H7 (cell line): ENCODE measurements at places on chromosomes 2 and 18. TPM values are rescaled to one million over a fixed set of nuclear protein-coding genes. Genes with fewer than 3 reads are reported as not detected.

GRCh38 chr2:210157526-210157925 lies 13.7 kb downstream of the KANSL1L start:
- no peak for DNase-seq

ADGRF3 gene
- total RNA-seq: 1.2 TPM in 1 of 2 replicates, not detected in the other

RAX gene
- total RNA-seq: not detected in 2 replicates

GRCh38 chr18:34976534-34976898 lies 64.7 kb upstream of the MAPRE2 start:
- no peak for DNase-seq

- peak; percentile 56 for DNase-seq
Measured at GRCh38 chr18:76722224-76723061, 99.9 kb upstream of the ZNF236 start.

DNA sequence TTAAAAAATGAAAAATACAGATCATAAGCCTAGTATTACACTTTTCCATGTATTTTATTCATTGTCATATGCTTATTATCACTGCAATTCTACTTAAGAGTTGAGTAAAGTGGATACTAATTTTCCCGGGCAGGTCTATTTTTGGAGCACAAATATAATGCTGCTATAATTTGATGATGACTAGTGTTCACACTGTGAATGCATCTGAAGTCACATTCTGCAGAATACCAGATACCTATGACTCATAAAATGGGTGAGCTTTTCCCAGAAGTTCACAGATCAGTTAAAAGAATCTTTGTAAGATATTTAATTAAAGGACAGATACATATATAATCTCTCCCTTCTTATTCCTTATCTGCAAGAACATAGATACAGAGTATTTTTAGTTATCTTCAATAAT lies 79.8 kb upstream of the MC4R start:
- no peak for DNase-seq

- DNase-seq: no peak
Measured at GRCh38 chr2:26119521-26119920, 53.4 kb upstream of the GAREM2 start.

- DNase-seq: no peak
Measured at GRCh38 chr2:199833525-199833924, 17.5 kb downstream of the FTCDNL1 start.

GRCh38 chr18:48590678-48591077 lies 51.8 kb downstream of the CTIF start:
- no peak for DNase-seq

- no peak for DNase-seq
Measured at GRCh38 chr2:220980966-220981675, 591.0 kb downstream of the EPHA4 start.

DNA sequence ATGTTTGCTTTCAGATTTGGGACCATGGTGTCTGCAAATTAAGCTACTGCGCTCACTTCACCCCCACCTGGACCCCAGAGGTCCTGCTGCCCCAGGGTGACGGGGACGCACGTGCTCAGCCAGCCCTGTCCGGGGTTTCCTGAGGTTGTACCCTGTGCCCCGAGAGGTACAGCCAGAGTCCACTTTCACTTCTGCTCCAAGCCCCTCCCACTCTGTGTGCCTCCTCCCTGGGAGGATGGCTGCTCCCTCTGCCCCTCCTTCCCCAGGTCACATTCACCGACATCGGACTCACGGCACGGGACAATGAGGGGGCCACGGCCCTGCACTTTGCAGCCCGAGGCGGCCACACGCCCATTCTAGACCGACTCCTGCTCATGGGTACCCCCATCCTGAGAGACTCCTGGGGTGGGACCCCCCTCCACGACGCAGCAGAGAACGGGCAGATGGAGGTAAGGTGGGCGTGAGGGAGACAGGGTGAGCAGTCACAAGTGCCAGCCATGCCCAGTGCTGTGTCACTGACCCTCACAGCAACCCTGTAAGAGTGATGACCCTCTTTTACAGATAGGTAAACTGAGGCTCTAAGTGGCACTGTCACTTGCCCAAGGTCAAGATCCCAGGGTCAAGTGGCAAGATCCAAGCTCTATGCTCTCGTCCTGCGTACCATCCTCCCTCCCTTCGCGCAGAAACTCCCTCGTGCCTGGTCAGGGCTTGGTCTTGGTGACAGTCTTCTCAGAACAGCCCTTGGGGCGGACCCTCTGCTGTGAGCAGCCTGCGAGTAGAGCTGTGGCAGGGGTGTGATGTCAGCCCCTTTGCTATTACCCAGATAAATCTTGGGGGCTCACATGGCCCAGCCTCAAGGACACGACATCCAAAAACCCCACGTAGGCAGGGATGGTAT lies 7.6 kb downstream of the ESPNL start:
- peak; percentile 72 for DNase-seq

DNA sequence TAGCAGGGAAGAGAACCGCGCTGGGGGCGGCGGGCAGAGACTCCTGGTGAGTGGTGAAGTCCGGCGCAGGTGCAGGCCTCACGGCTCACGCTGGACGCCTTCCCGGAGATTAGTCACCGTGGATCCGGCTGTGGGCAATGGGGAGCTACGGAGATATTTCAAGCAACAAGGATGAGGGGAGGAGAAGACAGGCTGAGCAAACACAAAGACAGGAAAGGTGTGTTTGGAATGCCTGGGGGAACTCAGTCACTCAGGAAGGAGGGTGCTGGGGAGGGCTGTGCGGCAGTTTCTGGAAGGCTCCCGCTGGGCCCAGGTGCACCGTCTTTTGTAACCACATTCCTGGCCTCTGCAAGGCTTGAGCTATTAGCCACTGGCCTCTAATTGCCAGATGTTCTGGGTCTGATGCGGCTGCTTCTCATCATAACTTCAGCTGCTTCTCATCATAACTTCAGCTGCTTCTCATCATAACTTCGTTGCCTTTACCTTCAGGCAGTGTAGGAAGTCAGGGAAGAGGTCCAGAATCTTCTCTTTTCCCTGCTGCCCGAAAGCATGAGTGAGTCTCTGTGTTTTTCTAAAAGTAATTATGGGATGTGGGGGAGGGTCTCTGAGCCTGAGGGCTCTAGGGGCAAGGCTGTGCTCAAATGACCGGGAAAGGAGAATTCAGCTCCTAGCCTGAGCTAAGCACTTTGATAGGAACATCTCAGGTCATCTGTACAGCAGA lies 118.9 kb downstream of the PXDN start:
- peak; percentile 93 for DNase-seq

DNA sequence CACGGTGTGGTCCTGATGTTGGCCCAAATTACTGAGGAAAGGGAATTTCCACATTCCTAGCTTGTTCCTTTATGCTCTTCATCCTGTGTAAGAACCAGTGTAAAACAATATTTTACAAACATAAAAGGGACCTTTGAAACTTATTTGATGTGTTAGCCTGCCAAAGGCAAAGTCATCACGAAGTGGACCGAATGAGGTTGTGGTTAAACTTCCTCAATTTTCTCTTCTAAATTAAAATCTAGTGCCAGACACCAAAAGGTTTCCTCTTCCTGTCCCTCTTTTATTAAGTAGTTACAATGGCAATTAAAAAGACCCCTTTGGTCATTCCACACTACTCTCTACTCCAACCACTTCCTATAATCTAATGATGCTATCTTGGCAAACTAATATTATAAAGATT lies 279.8 kb downstream of the AFF3 start:
- no peak for DNase-seq

DNA sequence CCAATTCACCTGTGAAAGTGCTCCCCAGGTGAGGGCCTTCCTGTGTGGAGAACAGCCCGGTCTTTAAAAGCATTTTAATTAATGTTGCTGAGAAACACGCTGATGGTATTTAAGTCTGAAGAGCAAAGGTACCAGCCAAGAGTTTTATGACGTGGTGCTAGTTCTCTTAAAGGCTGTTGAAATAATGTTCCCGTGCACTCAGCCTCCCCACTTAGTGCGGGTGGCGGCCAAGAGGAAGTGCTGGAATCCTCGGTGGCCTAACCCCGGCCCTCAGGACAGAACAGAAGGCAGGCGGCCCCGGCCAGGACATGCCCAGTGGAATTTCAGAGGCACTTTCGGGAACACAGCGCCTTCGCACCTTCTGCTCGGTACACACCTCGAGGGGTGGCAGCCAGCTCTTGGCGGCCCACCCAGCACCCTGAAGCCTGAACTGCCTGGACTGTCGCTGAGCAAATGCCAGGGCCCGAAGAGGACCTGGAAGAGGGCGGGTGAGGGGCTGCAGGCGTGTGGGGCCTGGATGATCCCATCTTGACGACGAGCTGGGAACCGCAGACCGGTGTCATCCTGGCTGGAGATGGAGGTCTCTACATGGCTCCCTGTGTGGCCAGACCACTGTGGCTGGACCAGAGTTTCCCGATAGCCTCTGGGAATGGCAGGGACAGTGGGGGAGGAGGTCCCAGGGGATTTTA lies 142.9 kb downstream of the ASB1 start:
- peak; percentile 43 for DNase-seq

DNA sequence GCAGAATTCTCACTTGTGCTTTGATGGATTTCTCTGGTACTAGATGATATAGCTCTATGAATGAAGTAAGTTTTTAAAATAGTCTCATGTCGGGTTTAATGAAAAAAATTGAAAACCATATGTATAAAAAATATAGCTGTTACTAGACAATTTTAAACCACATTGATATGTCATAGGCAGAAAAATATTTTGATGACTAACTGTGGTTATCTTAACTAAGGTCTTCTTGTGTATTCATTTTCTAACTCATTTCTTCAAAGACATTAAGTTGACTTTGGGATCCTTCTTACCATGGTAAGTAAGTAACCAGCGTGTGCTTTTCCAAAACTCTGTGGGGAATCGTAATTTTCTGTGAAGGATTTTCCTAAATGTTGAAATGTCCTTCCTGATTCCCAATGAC lies 160.9 kb upstream of the COL3A1 start:
- no peak for DNase-seq

HAAO gene
- 5.9 and 6.5 TPM in 2 replicates for total RNA-seq

ASXL3 gene
- 0.07 and 0.63 TPM in 2 replicates for total RNA-seq

GRCh38 chr2:15759385-15759784 lies 167.7 kb downstream of the DDX1 start:
- no peak for DNase-seq

DNA sequence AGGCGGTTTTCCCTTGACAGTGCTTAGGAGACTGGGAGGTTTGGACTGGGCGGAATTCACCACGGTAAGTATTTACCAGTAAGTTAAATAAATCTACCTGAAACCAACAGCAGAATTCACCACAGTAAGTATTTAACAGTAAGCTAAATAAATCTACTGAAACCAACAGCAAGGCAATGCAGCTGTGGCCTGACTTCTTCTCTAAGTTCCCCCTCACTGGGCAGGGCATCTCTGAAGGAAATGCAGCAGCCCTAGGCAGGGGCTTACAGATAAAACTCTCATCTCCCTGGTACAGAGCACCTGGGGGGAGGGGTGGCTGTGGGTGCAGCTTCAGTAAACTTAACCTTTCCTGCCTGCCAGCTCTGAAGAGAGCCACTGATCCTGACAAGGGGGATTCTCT lies 432.5 kb upstream of the LRRTM1 start:
- no peak for DNase-seq

DNA sequence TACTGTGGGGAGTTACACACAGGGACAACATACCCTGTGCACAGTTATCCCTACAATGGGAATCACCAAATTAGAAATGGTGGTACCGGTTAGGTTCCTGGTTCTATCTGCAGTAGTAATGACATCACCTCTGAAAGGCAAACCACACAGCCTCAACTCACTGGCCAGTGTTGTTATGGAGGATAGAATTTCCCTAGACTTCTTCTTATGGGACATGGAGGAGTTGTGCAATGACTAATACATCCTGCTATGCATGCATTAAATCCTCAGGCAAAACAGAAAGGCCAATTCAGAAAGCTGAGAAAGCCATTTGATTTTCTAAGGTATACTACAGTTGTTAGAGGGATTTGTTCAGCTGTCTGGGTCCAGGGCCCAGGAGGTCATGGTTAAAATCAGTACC lies 439.3 kb downstream of the TMX3 start:
- DNase-seq: no peak

GRCh38 chr2:1802469-1803216 lies 58.3 kb upstream of the PXDN start:
- no peak for DNase-seq

OTOS gene
- total RNA-seq: not detected in 2 replicates
